Smooth muscle cell of trachea (primary cell): ENCODE measurements at places on chromosomes 7 and 10. TPM values are rescaled to one million over a fixed set of nuclear protein-coding genes. Genes with fewer than 3 reads are reported as not detected.

Gene DRGX
- total RNA-seq: not detected in 2 replicates

Gene CALML3
- not detected in 2 replicates for total RNA-seq

Gene NRP1
- total RNA-seq: 370 and 403 TPM in 2 replicates

Gene COA1
- 37.4 and 54.8 TPM in 2 replicates for total RNA-seq

Gene GRID2IP
- total RNA-seq: 0.15 TPM in 1 of 2 replicates, not detected in the other

Gene ARMS2
- not detected in 2 replicates for total RNA-seq

Gene GPR26
- total RNA-seq: not detected in 2 replicates

Gene CDHR3
- total RNA-seq: 11.2 and 12.9 TPM in 2 replicates

Gene TMEM168
- total RNA-seq: 20.5 and 26.8 TPM in 2 replicates
